ENCODE measurements at places on chromosomes 1 and 21.

DNA sequence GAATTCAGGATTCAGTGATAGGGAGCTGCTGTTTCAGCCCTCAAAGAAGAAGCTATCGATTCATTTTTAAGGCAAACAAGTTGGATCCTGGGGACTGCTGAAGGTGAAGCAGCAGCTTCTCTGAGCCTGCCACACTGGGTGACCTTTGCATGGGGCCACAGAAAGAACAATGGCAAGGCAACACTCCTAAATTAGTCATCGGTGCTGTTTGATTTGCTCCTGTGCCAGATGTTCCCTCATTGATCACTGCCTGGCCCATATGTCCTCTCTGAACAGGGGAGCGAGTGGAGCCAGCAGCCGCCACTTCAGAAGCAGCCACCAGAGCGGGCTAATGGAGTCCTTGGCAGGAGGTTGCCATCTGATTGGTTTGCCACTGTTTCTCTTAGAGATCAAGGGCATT, 391.5 kb downstream of the NTNG1 start:
- no peak for DNase-seq

DNA sequence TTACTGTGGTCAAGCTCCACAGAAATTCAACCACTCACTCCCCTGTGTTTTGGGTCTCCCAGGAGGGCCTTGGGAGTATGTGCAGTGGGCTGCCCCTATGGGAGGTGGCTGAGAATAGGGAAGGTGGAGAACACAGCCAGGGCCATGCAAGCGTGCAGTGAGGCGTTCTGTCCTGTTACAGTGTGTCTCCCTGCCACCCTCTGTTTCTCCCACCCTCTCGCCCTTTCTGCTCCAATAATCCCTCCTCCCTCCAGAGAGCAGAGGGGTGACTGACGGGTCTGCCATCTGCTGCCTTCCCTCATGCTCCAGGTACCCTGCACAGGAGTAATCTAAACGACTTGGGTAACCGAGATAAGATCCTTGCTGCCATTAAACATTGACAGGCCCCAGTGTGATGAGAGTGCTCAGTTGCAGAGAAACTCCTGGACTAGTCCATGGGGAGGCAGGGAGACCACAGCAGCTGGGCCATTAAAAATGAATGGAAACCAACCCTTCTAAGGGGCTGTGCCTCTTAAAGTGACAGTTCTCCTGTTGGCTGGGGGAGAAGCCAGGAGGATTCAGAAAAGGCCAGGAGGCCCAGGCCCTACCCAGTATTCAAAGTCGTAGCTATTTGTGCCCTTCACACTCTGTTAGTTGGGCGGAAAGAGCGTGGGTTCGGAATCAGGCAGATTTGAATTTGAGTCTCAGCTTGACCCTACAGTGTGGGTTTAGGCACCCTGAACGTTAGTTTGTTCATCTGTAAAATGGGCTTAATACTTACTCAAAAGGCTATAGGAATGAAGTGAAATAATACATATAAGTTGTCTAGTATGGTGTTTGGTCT, 22.4 kb upstream of the BTG2 start:
- no peak for DNase-seq

DNA sequence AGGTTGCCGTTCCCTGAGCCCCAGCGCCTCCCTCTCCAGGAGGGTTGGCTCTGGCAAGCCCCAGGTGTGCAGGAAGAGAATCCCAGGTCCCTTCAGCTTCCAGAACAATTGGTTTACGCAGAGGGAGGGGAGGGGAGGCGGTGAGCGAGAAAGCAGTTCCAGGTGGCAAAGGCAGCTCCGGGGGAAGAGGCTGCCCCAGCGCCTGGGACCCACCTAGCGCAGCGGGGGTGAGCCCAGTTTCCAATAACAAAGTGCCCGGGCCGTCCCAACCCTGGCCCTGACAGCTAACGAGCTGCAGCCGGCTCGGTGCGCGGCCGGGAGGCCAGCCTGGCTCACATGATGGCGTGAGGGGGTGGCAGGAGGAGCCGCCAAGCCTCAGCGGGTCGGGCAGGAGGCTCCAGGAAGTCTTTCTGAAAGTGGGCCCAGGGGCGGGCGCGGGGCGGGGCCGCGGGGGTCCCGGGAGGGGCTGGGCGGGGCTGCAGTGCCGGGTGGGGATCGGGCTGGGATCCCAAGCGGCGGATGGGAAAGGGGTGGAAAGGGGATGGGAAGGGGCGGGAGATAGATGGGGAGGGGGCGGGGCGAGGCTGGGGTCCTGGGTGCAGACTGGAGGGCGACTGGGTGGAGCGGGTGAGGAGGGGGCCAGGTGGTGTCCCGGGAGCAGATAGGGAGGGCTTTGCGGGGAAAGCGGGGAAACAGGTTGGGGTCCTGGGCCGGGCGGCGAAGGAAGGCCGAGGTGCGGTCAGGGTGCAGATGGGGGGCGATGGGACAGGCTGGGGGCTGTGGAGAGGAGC, 22.8 kb downstream of the DHRS3 start:
- DNase-seq: no peak

DNA sequence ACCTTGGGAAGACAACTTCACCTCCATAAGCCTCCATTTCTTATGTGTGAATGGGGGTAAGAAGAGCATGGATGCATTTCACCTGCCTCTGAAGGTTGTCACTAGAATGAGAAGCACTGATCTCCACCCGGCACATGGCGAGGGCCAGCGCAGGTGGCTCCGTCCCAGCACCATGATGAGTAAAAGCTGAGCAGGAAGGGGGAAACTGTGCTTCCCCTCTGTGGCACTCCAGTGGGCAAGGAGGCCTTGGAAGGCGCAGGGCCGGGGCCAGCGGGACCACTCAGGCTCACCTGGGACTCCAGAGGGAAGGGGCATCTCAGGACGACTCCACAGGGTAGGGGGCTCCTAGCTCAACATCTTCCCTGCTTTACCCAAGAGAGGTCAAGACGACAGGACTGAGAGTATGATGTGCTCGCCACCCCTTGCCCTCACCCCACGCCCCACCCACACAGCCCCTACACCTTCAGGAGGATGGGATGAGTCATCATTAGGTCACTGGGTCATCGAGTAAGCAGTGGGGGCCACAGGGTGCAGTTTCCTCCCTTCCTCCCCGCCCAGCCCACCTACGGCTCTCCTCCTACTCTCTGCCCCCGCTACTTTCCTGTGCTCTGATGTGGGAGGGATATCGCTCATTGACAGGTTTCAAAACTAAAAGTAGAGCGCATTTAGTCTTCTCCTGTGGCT, 112.1 kb downstream of the HIVEP3 start:
- no peak for DNase-seq

DNA sequence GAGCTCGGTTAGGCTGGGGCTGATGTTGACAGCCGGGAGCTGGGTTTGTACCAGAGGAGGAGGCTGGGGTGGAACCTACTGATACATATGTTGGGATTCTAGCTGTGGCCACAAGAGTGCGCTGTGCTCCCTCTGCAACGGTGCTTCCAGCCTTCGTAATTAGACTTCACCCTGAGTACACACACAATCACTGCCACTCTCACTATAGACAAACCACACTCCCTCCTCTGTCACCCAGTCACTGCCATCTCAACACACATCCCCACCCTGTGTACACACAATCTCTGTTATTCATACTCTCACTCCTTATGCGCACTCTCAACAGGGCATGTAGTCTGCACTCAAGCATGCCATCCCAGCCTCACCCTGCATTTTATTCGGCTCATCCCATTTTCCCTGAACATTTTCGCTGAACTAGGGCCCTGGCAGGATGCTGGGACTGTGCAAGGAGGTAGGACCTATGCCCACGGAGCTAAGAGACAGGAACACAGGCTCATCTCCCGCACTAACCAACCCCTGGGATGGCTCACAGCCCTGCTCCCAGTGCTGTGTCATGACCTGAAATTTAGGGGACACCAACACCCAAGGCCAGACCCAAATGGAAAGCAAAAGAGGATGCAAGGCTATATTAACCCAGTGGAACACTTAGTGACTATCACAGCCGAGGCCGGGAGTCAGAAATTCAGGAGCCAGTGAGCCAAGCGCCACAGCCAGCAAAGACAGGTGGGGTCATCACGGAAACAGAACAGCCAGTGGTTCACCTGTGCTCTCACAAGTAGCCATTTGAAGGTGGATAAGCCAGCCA, 5.7 kb downstream of the GJB3 start:
- no peak for DNase-seq

GRCh38 chr1:234325878-234326496, 47.3 kb upstream of the COA6 start:
- no peak for DNase-seq

DNA sequence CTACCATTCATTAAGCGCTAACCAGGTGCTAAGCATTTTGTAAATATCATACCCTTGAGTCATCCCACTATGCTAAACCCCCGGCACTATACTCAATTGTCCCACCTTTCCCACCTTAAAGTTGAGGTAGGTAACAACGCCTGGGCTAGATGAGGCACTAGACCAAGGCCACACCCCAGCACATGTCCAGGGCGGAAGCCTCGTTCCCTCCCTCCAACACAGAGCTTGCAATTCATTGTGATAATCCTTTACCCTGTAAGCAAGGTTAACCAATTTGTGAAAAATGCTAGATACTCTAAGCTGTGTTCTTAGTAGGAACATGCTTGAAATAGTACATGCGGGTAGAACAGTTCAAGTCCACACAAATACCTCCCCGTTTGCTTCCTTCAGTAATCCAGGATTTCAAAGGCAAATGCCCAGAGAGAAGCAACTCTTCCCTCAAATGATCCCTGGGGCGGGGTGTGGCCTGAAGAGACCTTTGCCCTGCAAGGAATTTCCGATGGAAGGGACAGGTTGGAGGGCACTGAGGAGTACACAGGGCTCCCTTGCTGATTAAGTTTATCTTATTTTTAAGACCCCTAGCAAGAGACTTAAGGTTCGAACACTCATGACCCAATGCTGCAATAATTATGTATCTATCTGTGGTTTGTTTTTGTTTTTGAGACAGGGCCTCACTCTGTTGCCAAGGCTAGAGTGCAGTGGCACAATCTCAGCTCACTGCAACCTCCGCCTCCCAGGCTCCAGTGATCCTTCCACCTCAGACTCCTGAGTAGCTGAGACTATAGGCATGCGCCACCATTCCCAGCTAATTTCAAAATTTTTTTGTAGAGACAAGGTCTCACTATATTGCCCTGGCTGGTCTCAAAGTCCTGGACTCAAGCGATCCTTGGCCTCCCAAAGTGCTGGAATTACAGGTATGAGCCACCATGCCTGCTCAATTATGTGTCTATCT, 2.6 kb downstream of the RSPH1 start:
- no peak for DNase-seq

GRCh38 chr1:185368313-185368855, 51.3 kb upstream of the IVNS1ABP start:
- DNase-seq: no peak

DNA sequence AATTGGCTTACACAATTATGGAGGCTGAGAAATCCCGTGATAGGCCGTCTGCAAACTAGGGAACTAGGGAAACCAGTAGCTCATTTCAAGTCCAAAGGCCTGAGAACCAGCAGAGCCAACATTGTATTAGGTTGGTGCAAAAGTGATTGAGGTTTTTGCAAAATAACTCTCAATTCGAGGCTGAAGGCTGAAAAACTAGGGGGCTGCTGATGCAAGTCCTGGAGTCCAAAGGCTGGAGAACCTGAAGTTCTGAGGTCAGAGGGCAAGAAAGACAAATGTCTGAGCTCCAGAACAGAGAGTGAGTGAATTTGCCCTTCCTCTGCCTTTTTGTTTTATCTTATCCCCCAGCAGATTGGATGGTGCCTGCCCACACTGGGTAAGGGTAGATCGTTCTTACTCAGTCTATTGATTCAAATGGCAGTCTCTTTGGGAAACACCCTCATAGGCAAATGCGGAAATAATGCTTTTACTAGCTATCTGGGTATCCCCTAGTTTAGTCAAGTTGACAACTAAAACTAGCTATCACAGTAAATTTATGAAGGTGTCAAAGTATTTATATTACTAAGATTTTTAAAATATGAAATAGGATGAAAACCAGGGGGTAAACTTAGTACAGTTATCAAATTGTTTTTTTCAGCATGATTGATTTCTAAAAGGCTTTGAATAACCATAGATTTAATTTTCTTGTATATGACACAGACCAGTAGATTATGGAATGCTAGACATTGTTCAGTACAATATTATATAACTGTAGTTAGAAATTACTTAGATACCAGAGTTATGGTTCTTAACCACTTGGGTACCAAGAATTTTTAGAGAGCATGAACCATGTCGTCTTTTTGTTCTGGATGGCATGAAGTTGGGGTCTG, 15.4 kb downstream of the RABGAP1L start:
- no peak for DNase-seq

- DNase-seq: no peak
These were observed 7.9 kb upstream of the NT5C1A start for GRCh38 chr1:39679821-39680220.

GRCh38 chr1:195550071-195550862, 1058.0 kb downstream of the KCNT2 start:
- no peak for DNase-seq

DNA sequence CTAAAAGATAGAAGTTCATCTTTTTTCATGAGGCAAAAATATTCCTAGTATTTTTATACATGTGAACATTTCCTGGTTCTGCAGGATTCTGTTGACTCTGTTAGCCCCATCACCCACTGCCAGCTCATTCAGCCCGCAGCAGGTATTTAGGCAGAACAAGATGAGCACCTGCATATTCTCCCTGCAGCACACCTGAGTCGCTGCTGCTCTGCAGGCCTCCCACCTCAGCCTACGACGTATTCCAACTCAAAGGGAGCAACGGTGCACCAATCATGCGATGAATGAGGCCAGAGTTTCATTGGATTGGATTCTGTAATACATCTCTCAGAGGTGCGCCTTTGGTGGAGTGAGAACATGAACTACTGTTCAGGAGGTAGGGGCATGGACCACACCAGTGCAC, 87.6 kb downstream of the CNIH3 start:
- DNase-seq: no peak

DNA sequence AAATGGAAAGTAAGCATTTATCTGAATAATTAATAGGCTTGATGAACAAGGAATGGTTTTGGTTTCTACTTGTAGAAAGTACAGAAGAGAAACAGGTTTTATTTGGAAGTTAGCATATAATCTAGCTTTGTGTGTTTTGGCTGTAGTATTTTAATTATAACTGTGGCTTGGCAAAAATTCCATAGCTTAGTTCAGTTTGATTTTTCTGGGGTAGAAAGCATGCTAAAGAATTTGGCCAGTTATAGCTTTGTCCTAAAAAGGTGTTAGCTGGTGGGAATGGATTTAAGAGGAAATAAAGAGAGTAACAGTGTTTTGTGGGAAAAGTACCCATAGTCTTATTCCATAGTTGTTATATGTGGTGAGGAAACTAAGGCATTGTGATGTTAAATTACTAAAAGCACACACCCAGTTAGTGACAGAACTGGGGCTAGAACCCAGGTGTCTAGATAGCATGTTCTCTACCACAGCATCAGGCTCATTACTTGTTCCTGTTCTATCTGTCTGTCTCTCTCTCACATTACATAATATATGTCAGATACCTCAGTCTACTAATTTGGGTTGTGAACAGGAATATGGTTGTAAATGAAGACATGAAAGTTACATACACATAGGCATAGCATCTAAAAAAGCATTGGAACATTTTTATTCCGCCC, 55.0 kb downstream of the MPZL1 start:
- DNase-seq: no peak

GRCh38 chr1:35190784-35191183, 2.2 kb downstream of the SFPQ start:
- no peak for DNase-seq

DNA sequence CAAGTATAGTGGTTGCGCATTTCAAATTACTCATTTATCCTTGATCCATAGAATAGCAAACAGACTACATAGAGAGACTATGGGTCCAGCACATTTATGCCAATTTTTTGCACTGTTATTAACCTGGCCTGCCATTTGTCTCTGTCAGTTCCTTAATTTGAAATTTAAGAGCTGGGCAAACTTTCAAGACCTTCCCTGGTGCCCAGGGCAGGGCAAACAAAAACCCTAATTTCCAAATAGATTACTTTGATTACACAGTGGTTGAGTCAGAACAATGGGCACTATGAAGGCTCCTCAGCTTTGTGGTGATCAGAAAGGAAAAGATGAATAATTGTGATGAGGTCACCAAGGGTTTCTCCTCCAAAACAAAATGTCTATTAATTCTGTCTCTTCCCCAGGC, 80.6 kb downstream of the TNFSF18 start:
- DNase-seq: no peak

Measured in esophagus squamous epithelium (tissue), 5 donors.